ENCODE measurements at places on chromosomes 1 and 21. TPM values are rescaled to one million over a fixed set of nuclear protein-coding genes. Genes with fewer than 3 reads are reported as not detected.

The C1QTNF12 gene
- total RNA-seq: 1.2 TPM

The TMEM240 gene
- total RNA-seq: 1.3 TPM

GRCh38 chr1:202210385-202210784 is 16.8 kb downstream of the LGR6 start:
- no peak overlapping the region for H3K27ac ChIP-seq
- H3K4me3 ChIP-seq: no peak overlapping the region
- H3K4me1 ChIP-seq: no peaks in the 10 kb centered on the region
- no peaks in the 10 kb centered on the region for H3K27me3 ChIP-seq
- no peak for DNase-seq
- no peaks in the 10 kb centered on the region for H3K36me3 ChIP-seq

GRCh38 chr1:16260814-16261213 is 23.8 kb upstream of the CPLANE2 start:
- peaks cover 9% of the 10 kb centered on the region for H3K4me1 ChIP-seq
- no peak overlapping the region for H3K4me3 ChIP-seq
- H3K27ac ChIP-seq: no peak overlapping the region
- no peak for DNase-seq
- H3K36me3 ChIP-seq: no peaks in the 10 kb centered on the region
- H3K27me3 ChIP-seq: no peaks in the 10 kb centered on the region

GRCh38 chr1:21966247-21967000 is 10.4 kb upstream of the CELA3B start:
- no peak overlapping the region for H3K4me3 ChIP-seq
- H3K27me3 ChIP-seq: no peaks in the 10 kb centered on the region
- H3K27ac ChIP-seq: no peak overlapping the region
- peak; percentile 25 for DNase-seq
- no peaks in the 10 kb centered on the region for H3K36me3 ChIP-seq

GRCh38 chr1:224333309-224333926 is 3.4 kb upstream of the NVL start:
- peaks cover 15% of the 10 kb centered on the region for H3K4me1 ChIP-seq
- no peaks in the 10 kb centered on the region for H3K36me3 ChIP-seq
- DNase-seq: no peak
- H3K27ac ChIP-seq: no peak overlapping the region
